Activated T-cell treated with anti-CD3 and anti-CD28 coated beads for 48 hours (primary cell): ENCODE measurements at places on chromosomes 5 and 9.

DNA sequence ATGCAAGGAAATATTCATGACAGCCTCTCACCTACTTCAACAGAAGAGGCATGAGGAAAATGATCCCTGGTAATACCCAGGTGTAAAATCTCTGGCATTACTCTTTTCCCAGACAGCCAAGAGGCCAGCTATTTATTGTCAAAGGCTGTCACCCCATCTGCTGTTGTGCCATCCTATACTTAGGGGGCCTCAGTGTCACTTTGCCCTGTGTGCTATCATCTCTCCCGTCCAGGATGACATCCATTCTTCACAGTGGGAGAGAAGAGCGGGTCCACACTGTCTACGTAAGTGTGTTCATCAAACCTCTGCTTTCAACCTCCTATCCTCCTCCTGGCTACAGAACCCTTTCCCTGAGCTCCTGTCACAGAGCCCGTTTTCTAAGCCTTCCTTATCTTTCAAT is 82.6 kb downstream of the MYO10 start:
- DNase-seq, result no peak

DNA sequence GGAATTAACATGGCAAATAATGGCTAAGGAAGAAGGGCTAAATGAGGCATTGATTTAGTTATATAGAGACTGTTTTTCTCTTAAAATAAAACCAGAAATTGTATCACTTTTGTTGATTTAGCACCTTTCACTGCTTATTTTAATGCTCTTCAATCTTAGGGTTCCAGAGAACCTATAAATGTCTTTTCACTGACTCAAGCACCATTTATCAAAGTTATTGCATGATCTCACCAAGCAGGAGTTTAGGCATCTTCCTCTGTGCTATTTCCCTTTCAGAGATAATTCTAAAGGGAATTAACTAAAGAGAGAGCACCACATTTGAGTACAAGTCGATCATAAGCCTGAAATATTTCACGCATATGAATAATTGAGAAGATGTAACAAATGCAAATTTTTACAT is 357.1 kb downstream of the CDH18 start:
- DNase-seq, result no peak

DNA sequence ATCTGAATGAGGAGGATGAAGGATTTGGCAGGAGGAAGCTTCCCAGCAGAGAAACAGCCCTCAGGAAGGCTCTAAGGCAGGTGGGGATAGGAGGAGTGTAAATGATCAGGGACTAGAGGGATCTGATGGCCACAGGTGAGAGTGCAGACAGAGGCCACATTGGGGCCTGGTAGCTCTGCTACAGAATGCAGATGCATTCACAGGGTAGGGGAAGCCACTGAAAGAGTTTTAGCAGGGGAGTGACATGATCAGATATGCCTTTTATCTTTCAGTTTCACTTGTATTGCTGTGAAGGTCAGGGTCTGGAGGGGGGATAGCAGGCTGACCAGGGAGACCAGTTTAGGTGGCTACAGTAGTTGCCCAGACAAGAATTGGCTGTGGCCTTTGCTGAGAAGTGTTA is 3.0 kb downstream of the TXNDC15 start:
- no peak for DNase-seq

GRCh38 chr5:132886064-132886823 is 12.8 kb downstream of the LEAP2 start:
- DNase-seq, result no peak

GRCh38 chr9:94741866-94742265 is 15.4 kb downstream of the AOPEP start:
- no peak for DNase-seq

GRCh38 chr9:11319538-11319937 is 706.7 kb upstream of the PTPRD start:
- no peak for DNase-seq

- DNase-seq, result no peak
These were observed 59.8 kb downstream of the KIAA1958 start for GRCh38 chr9:112546149-112547012.

DNA sequence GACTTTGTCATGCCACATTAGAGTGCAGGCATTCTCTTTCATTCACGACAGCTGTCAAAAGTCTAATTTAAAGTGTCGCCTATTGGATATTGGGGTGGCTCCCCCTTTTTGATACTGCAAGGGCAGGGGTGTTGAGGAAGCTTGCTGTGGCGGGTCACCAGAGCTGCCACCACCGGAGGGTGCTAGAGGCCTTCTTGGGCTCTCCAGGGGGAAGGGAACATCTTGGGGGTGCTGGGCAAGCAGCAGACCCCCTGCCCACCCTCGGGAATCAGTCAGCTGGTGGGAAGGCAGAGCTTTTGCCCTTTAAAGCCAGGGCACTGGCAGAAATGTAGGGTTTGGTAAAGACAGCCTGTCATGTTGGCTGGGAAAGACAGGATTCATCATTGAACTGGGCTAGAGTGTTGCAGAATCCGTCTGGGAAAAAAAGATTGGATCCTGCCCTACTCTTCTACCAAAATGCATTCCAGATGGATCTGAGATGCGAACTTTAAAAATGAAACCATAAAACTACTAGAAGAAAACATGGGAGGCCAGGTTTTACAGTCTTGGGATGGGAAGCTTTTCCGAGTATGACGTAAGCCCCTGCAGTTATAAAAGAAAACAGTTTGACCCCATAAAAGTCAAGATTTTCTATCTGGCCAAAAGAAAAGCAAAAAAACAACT is 22.3 kb downstream of the COL5A1 start:
- no peak for DNase-seq

GRCh38 chr5:169777159-169777558 is 140.1 kb downstream of the DOCK2 start:
- DNase-seq, result no peak

DNA sequence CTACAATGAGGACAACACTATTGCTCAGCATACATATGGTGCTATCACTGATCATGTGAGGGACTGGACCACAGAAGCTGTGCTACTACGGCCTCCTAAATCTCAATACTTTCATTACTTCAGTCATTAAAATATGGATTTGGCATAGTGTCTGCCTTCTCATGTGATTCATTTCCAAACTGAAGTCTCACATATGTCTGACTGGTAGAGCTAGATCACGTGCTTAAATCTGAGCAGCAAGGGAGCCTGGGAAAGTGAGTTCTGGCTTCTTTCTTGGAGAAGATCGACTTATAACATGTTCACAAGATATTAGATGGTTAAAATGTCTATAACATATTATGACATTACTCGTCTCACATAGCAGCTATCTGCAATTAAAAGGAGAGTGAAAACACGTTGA is 8.3 kb downstream of the KIF4B start:
- no peak for DNase-seq

DNA sequence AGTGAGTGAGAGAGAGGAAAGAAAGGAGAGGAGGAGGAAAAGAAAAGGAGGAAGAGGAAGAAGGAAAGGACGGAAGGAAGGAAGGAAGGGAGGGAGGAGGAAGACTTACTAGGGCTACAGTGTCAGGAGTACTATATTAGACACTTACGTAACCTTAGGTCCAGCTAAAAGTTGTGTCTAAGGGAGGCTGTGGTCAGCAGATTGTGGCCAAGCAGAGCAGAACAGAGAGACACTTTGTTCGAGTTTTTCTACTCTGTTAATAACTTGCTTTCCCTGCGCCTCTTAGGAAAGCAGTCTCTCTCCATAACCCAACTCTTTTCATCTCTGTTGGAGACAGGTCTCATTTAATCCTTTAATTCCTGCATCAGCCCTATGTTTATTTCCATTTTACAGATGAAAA is 138.9 kb downstream of the KCNN2 start:
- DNase-seq, result no peak

DNA sequence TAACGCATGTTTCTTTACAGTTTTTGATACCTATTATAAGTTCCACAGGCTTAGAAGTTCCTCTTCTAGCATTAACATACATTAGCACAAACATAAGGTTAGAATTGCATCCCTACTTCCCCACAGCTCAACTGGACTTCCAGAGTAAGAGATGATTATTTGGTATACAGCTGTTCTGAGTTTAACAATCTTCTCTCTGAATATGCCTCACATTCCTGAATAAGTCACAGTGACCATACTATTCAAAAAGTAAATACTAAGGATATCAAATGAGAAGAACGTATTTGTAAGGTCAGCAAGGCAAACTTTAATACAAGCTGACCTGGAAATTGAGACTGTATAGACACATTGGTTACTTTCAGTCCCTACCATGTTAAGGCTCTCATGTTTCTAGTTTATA is 21.3 kb downstream of the NR6A1 start:
- DNase-seq, result no peak

GRCh38 chr9:128163523-128164306 is 3.6 kb downstream of the BBLN start:
- no peak for DNase-seq
